ENCODE measurements at places on chromosomes 5 and 9.

DNA sequence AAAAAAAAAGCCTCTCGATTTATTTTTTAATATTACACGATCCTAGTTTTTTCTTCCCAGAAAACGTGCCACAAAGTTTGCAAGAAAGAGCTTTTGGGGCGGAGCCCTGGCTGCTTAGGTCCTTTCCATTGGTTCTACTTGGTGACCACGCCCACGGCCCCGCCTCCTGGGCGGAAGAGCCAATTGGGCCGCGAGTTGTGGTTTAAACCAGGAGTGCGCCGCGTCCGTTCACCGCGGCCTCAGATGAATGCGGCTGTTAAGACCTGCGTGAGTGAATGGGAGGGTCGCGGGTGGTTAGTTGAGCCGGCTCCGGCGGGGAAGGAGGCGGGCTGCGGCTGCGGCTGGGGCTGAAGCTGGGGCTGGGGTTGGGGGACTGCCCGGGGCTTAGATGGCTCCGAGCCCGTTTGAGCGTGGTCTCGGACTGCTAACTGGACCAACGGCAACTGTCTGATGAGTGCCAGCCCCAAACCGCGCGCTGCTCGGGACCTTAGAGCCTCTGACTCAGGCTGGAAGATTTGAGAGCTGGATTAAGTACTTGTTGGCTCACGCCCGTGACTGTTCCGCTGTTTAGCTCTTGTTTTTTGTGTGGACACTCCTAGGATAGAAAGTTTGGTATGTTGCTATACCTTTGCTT lies at the start of gene PTTG1:
TSS of gene PTTG1 (plus strand) at position 231 of the 634 bp plus-strand sequence. CDS start 458 bp downstream, outside the sequence.
- DNase-seq: peak; percentile 98

- no peak for DNase-seq
Measured at GRCh38 chr5:79685627-79686026, 4.0 kb upstream of the CMYA5 start.

DNA sequence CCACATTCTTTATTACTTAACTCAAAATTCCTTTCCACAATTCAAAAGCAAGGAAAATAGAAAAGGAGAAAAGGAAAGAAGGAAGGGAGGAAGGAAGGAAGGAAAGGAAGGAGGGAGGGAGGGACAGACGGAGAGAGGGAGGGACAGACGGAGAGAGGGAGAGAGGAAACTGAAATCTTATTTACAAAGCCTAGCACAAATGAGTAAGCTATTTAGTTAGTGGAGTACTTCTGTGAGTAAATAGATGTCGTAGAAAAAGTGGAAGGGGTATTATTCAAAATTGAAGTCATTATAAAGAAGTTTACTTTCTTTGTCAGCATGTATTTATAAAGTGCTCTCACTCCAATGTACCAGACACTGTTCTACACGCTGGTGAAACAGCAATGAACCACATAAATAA lies 177.9 kb downstream of the CETN3 start:
- no peak for DNase-seq

- no peak for DNase-seq
Measured at GRCh38 chr5:43482490-43483297, 971 bp downstream of the TMEM267 start.

DNA sequence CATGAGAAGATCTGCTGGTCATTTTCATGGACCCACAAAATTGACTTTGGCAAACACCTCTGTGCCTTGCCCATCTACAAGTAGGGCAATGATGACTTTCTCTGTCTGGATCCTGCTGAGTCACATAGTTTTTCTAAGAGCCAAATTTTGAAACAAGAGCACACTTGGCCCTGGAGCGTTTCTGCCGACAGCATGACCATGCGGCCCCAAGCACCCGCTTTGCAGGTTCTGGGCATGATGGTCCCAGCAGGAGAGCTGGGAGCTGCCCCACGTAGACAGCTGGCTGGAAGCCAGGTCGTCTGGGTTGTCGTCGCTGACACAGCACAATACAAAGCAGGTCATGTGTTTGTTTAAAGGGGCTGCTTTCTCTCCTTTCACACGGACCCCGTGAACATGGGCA lies 159.8 kb downstream of the SYK start:
- DNase-seq: no peak

DNA sequence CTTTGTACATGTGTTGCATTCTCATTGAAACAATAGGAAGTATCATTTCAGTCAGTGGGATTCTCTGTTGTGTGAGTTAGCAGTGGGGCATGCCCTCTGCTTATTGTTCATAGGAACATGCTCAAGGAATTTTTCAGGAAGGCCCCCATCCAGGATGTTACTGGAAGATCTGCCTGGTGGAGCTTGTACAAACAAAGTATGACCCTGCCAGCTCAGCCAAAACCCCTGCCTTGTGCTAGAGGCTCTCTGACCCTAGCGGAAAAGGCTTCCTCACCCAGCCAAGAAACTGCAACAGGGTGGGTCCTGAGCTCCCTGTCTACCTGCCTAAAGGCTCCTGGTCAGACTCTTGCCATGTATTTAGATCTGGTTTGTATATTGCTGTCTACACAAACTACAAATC lies 43.2 kb downstream of the MRRF start:
- DNase-seq: no peak

- DNase-seq: peak; percentile 74
Measured at GRCh38 chr5:43191740-43192557, at the start of gene NIM1K. NIM1K (plus strand) TSS chr5:43192225; CDS start chr5:43245776, 53,551 bp downstream.

DNA sequence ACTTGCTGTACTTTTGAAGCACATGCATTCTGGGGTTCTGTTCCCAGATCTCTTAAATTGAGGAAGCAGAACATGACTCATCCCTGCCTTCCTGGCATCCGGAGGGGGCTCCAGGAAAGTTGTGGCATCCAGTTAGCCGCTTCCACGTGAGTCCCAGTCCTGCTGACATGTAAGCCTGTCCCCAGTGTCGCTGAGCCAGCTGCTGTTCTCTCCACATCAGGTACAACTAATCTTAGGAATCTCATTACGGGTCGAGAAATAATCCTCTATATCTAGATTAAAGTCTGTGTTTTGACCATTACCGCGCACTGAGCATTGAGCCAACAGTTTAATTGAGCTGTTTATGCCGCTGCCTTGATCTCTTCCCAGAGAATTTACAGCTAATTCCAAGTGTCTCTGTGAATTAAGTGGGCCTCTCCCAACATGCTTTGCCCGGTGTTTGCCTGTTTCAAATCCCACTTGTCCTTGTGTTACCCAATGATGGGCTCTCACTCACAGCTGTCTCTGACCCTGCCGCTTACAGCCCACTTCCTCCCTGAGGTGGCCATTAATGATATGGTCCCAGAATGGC lies 10.5 kb upstream of the SHB start:
- DNase-seq: peak; percentile 99

GRCh38 chr9:99146574-99146973 lies 41.7 kb downstream of the TGFBR1 start:
- no peak for DNase-seq

DNA sequence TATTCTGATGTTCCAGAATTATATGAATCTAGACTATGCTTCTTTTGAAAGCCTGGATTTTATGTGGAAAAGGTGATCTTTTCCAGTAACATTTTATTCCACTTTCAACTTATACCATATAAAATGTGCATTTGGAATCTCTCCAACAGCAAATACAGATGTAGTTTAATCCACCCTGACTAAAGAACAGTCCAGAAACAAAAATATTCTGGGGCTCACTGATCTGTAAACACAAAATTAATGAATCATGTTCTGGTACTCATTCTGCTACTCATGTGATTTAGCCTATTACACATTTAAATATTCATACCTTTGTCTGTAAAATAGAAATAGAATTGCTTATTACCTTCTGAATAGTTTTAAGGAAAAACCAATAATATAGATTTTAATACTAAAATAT lies 125.8 kb downstream of the ARRDC3 start:
- no peak for DNase-seq

GRCh38 chr5:17219006-17219422 lies 1.6 kb downstream of the BASP1 start:
- peak; percentile 73 for DNase-seq

GRCh38 chr5:146474065-146474464 lies 26.9 kb downstream of the TCERG1 start:
- DNase-seq: no peak

DNA sequence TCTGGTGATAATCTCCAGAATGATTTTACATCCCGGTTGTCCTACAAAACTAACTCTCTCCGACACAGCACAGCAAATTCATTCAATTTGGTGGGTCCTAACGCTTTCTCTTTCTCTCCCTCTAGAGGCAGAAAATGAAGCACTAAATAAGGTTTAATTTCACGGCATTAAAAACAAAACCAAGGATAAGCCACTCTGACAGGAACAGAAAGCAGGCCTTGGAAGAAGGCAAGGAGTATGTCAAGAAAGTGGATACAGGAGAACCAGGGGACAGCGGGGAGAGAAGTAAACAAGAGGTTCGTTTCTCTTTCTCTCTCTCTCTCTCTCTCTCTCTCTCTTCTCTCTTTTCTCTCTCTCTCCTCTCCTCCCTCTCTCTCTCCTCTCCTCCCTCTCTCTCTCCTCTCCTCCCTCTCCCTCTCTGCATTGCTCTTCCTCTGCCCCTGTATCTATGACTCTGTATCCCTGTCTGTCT lies 49.8 kb downstream of the EBF1 start:
- no peak for DNase-seq

- no peak for DNase-seq
Measured at GRCh38 chr9:109072133-109072692, 47.5 kb downstream of the TMEM245 start.

DNA sequence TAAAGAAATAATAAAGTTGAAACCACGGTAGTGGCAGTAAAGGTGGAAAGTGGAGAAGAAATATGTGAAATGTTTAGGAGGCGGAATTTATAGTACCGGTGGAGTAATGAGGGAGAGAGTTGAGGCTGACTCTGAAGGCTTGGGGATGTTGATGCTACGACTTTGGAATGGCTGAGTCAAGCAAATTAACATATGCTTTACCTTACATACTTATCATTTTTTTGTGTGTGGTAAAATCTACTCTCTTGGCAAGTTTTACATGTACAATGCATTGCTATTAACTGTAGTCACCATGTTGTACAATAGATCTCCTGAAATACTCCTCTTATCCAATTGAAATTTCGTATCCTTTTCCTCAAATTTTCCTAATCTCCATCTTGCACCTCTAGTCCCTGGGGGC lies 179.0 kb downstream of the TAF11L14 start:
- DNase-seq: no peak

GRCh38 chr5:1750469-1750868 lies 49.2 kb downstream of the MRPL36 start:
- DNase-seq: no peak

DNA sequence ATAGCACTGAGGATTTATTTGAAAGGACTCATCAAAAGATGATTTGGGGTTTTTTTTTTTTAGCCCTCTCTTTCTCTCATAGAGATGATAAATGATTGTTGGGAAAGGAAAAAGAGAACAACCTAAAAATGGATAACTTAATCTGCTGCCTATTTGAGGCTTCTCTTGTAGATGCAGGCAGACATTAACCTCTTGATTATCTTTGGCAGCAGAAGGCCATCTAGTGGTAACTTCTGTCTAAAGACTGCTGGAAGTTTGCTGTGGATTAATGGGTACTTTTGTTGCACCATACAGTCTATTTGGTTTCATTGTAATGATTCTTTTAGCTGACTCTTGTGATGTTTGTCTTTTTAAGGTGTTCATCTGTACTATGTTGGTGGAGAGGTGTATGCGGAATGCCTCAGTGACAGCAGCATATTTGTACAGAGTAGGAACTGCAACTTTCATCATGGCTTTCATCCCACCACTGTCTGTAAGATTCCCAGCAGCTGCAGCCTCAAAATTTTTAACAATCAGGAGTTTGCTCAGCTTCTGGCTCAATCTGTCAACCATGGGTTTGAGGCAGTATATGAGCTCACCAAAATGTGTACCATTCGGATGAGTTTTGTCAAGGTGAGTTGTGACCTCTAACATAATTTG lies 18.8 kb downstream of the SMIM32 start:
- peak; percentile 62 for DNase-seq

DNA sequence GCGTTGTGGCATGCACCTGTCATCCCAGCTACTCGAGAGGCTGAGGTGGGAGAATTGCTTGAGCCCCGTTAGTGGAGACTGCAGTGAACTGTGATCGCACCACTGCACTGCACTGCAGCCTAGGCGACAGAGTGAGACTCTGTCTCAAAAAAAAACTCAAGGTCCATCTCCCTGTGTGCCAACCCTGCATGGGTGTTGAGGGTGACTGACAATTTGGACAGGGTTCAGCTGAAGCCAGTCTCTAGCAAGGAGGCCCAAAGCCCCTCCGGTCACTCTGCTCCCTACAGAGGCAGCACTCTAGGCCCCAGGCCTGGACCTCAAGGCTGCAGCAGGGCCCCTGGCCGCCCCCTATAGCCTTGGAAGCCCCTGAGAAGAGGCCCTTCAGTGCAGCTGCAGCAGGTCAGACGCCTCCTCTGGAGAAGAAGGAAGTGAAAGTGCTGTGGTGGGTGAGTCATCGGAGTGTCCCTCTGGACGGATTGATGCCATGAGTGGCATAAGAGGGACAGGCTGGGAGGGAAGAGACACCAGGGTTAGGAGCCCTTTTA lies 39.2 kb upstream of the NEK6 start:
- DNase-seq: no peak

DNA sequence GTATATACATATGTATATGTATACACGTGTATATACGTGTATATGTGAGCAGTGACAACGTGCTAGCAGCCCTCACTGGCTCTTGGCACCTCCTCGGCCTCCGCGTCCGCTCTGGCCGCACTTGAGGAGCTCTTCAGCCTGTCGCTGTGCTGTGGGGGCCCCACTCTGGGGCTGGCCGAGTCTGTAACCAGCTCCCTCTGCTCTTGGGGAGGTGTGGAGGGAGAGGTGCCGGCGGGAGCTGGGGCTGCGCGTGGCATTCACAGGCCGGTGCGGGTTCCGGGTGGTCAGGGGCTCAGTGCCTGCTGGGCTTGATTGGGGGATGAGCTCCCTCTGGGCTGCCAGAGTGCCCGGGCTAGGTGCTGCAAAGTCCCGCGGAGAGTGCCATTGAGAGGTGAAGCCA lies 24.1 kb upstream of the OSMR start:
- DNase-seq: no peak

DNA sequence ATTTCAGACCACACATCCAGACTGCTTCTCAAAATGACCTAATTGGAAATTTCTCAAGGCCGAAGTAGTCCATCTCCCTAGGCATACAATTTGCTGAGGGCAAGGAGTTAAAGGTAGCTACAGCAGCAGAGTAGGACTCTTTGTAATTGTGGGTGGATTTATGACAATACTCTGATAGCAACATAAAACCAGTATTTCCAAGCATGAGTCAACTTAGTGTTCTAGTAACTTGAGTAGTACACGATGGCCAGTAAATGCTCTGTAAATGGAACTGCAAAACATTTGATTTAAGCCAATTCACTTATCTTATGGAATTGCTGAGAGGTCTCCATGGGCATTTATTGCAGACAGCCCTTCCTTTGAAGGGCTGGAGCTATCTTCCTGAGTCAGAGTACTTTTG lies 352.2 kb downstream of the PLK2 start:
- no peak for DNase-seq

- no peak for DNase-seq
Measured at GRCh38 chr5:14286574-14287421, 143.7 kb downstream of the TRIO start.

Measured in NCI-H82 (cell line).